NCI-H82 (cell line): ENCODE measurements at places on chromosomes 4 and X.

DNA sequence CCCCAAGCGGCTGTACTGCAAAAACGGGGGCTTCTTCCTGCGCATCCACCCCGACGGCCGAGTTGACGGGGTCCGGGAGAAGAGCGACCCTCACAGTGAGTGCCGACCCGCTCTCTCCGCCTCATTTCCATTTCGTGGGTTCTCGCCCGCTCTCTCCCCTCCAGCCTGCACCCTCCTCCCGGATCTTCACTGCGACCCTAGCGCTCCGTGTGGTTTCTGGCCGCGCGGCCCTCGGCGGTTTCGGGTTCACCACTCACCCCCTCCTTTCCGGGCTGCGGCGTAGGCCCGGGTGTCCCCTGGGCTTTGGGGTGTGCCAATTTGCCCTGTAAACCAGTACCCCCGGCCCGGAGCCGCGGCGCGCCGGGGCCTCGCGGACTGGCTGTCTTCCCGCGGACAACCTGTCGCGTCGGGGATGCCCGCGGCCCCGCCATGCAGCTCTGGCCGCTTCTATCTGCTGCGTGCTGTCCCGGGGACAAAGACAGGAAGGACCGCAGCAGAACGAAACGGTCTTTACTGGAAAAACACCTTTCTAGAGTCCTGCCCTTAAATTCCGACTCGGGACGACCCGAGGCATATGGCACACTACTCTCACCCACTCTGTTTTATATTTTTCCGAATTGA, 737 bp downstream of the FGF2 start:
- peak; percentile 38 for DNase-seq

DNA sequence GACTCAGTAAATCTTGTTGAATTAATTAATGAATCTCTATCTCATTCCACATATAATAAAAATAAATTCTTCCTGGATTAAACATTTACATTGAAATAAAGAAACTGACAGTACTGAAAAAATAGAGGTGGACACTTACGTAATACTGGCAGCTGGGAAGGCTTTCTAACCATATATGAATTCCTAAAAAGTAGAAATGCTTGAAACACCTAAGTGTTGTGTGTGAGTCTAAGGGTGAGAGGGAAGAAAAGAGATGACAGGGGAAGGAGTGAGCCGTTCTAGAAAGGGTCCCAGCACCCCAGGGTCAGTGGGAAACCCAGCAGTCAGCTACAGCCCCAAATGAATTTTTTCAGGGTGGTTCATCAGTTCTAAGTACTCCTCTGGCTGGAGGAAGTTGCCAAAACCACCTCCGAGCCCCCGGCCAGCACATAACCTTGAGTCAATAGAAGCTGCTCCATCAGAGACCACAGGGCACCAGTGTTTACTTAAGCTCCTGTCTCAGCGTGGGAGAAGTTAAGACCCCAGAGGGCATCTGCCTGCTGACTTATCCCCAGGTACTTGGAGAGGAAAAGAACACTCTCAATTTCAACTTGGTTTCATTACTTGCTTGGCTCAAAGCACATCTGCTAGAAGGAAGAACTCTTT, 18.3 kb downstream of the GAB3 start:
- peak; percentile 2 for DNase-seq

DNA sequence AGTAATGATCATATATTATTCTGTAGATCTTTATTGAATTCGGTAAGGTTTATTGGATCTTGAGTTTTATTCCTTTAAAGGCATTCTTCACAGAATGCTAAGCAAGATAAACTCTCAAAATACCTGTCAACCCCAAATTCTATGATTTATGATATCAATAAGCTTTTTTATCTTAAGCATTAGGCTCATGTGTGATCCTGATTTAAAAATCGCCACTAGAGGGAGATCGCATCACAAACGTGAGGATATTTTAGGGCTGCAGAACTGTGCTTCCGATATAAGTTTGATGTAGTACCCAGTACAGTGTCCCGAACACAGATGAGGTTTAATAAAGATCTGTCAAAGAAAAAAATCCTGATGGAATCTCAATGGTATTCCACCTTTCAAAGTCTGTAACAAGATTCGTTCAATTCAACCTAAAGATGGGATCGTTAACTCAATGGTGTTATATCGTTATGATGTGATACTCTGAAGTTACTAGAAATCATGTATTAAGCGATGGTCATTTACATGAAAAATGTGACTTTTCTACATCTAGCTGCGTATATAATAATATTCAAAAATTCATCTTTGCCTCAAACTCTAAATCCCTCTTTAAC, 169.0 kb downstream of the CORIN start:
- DNase-seq, result peak; percentile 71

DNA sequence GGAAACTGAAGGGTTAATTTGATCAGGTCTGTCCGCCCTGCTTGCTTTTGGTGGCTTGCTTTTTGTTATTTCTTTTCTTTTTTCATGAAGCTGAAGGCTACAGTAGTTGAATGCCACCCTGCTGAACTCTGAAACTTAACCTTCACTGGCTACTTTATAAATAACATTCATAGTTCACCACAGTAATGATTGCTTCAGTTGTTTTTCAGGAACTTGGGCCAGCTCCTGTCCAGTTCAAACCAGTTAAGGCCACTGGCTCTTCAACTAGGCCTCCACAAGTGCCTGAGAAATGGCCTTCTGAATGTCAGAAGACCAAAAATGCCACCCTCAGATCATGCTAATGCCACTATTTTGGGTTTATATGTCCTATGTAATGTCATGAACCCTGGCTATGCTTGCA, 7.7 kb upstream of the ASB9 start:
- DNase-seq, result no peak

DNA sequence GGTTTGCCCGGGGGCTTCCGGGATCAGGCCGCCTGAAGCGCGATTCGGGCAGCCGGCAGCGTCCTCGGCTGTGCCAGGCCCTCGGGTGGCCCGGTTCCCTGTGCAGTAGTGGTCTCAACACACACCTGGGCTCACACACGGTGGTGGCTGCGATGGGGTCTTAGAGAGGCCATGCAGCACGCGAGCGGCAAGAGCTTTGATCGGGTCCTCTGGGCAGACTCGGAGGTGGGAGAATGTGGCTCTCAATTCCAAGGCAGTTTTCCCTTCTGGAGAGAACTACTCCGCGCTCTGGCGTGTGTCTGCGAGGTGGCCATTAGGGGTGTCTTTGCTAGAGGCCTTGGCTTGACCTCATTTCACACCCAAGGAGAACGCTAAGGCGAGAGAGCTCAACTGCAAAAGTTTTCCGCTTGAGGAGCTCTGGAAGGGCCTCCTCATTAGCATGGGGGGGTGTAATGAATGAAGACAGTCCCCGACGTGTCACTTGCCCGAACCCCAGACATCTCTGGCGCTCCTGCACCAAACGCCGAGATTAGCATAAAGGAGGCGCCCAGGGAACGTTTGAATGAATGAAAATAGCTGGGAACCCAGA, 771 bp upstream of the RBPJ start:
- peak; percentile 71 for DNase-seq

DNA sequence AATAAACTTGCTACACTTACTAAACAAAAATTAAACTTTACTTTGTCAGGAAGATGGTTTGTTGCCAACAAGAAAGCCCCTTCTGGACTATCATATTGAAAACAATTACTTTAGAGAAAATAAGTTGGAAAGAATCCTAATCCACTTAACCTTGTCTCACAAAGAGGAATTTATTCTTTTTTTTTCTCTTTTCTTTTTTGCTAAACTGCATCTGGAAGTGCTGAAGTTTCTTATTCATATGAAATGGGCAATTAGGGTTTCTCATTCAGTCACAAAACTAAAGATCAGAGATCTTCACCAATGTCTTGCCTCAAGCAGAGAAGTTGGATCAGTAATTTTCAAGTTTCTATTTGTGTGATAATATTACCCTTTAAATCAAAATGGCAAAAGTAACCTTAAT, 234.9 kb upstream of the AMOT start:
- no peak for DNase-seq

DNA sequence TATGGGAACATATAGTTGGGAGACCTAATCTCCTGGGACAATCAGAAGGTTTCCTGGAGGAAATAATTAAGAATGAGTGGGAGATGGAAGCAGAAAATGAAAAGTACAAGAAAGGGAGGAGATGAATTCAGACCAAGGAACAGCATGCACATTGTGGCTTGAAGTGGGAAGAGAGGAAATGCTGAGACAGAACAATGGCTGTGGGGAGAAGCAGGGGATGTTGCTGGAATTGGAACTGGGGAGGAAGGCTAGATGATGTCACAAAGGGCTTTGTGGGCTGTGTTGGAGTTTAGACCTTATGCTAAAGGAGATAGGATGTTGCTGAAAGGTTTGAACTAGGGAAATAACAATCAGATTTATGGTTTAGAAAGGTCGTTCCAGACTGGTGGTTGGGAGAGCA, 119.5 kb upstream of the DIPK2B start:
- no peak for DNase-seq
